ENCODE measurements at places on chromosomes 11 and 22.

GRCh38 chr22:26646158-26646557 is 11.2 kb upstream of the MIAT start:
- no peak for DNase-seq

GRCh38 chr22:17260298-17260697 is 41.1 kb upstream of the ADA2 start:
- no peak for DNase-seq

GRCh38 chr11:66242095-66242765 is 26.2 kb upstream of the RAB1B start:
- no peak for DNase-seq

DNA sequence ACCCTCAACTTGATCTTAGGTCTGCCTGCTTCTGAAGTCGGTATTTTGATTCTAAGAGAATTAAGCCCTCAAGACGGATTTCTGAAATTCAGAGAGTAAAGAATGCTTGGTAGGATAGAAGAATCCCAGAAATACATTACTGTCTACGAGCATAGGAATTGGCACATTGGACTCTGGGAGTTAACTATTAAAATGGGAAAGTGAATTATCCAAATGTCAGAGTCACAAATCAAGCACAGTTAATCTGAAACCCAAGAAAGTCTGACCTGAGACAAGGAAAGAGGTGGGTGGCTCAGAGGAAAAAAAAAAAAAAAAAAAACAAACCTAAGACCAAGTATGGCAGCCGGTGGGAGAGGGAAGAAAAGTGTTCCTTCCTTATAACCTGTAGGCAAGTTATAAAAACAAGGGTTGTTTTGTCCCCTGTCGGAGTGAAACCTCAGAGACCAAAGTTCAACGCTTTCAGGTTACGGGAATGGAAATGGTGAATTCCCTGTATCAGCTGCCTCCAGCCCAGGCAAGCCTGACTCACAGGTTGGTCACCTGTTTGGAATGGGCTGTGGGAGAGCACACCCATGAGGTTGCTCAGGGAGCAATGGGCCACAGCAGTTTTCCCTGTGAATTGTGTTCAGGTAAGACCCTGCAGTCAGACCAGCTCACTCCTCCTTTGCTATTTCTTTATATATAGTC is 139.0 kb downstream of the ETS1 start:
- DNase-seq = no peak

DNA sequence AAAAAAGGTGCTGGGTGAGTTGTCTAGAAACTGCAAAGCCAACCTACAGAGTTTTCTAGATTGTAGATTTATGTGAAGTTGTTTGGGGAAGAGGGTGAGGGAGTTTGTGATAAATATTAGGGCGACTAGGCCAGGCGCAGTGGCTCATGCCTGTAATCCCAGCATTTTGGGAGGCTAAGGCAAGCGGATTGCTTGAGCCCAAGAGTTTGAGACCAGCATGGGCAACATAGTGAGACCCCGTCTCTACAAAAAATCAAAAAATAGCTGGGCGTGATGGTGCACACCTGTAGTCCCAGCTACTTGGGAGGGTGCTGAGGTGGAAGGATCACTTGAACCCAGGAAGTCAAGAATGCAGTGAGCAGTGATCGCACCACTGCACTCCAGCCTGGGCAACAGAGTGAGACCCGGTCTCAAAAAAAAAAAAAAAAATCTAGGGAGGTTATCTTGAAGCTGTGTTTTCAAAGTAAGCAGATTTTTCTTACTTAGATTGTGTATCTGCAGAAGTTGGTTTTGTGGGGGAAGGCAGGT is 844 bp downstream of the APOL6 start:
- DNase-seq = no peak

- no peak for DNase-seq
These were observed 29.2 kb upstream of the SCN3B start for GRCh38 chr11:123683428-123684170.

DNA sequence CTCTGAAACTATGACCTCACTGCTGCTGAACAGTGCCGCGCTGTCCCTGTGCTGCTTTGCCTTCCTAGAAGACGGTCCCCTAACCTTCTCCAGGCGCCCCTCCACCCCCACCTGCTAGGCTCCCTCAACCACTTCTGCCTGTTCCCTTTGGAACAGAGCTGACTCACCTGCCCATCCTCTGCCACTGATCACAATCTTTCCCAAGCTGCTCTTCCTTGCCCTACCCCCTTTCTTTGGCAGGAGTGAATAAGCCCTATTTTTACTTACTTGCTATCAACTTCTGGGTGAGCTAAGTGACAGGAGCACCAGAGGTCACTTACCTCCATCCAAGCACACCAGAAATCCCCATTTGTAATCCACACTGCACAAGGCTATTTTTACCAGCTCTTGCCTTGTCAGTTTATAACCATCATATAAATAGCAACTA is 116.0 kb upstream of the BID start:
- DNase-seq = no peak

GRCh38 chr11:112425121-112425520 is 164.5 kb upstream of the PLET1 start:
- DNase-seq = no peak

GRCh38 chr22:30235687-30236170 is 10.8 kb downstream of the LIF start:
- no peak for DNase-seq

- DNase-seq = no peak
These were observed 331.8 kb downstream of the FAT3 start for GRCh38 chr11:92556431-92556830.

GRCh38 chr11:73792584-73792983 is 4.9 kb downstream of the MRPL48 start:
- DNase-seq = no peak

GRCh38 chr11:42772886-42773285 is 538.9 kb upstream of the API5 start:
- no peak for DNase-seq

DNA sequence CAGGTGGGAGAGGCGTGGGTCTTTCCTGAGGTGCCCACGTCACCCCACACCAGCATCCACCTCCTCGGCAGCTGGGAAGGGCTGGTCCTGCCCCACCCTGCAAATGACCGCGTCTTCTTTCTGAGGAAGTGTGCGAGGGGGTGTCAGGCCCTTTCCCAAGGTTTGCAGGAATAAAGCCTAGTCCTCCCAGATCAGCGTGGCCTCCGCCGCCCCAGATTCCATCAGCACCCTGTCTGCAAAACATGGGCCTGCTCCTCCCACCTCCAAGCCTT is 14.4 kb upstream of the SLC39A13 start:
- DNase-seq = no peak

DNA sequence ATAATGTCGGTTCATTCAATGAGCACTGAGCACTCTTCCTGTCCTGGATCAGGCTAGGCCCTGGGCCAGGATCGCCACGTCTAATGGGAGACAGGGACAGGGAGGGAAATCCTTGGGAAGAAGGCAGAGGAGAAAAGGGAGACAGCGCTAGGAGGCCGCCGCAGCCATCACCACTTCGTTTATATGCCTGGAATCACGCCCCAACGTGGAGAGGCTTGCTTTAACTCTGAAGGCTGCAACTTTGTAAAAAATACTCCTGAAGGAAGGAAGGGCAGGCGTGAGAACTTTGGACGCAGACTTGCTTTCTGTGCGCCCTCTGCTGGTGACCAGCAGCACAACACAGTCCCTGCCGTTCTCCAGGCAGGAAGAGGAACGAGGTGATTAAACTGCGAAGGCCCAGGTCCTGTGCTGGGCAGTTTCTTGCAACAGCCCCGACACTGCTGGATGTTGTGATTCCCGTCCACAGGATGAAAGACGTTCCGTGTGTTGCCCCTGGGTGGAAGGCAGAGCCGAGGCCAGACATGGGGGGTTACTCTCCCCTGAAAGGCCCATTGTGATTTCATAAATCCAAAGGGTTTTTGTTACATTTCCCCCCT is 22.1 kb downstream of the RIBC2 start:
- peak; percentile 51 for DNase-seq

GRCh38 chr11:64697663-64698375 is 25.2 kb downstream of the NRXN2 start:
- DNase-seq = no peak

DNA sequence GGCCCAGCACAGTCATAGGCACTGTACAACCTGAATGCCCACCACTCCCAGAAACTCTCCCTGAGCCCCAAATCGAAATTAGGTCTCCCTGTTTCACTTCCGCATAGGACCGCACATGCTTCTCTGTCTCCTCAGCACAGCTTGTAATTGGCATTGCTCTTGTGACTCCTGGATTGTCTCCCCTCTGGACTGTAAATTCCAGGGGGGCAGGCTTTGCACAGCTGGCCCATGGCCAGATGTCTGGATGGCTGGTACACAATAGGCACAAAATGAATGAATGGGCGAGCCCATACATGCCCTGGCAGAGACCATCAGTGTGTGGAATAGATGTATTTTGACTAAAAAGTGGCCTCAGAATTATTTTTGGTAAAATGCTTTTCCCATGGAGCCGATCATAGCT is 63.3 kb upstream of the PHF21B start:
- no peak for DNase-seq

DNA sequence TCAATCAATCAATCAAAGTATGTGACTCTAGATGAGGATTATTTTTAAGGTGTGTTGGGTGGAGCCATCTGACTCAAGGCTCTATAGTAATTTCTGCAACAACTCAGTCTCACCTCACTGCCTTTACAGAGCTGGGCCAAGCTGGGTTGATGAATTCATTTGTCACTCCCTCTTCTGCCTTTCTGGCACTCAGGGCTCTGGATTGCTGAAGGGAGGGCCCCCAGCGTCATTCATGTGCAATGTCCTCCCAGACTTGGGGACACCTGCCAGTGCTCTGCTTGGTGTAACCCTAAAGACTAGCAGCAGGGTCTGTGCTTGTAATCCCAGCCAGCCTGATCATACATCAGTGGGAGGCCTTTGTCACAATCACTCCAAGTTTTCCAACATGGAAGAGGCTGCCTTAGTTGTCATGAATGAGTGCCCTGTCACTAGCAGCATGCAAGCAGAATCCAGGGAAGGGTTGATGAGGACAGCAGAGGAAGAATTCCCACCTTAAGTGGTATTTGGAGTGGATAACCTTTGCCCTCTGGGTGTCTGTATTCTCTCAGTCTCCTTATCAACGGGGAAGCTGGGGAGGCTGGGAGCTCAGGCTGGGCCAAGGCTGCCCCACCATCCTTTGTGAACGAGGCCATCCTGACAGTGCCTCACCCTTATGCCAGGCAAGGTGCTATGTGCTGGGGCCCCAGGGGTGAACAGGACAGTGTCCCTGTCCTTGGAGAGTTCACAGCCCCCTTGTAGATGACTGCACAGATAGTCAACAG is 2.0 kb upstream of the TP53I11 start:
- no peak for DNase-seq

GRCh38 chr11:57440744-57441414 is 14.0 kb upstream of the SLC43A3 start:
- DNase-seq = no peak

- no peak for DNase-seq
These were observed 7.4 kb downstream of the CAPN5 start for GRCh38 chr11:77074205-77074604.

GRCh38 chr11:63042596-63042995 is 27.0 kb upstream of the SLC22A8 start:
- no peak for DNase-seq

DNA sequence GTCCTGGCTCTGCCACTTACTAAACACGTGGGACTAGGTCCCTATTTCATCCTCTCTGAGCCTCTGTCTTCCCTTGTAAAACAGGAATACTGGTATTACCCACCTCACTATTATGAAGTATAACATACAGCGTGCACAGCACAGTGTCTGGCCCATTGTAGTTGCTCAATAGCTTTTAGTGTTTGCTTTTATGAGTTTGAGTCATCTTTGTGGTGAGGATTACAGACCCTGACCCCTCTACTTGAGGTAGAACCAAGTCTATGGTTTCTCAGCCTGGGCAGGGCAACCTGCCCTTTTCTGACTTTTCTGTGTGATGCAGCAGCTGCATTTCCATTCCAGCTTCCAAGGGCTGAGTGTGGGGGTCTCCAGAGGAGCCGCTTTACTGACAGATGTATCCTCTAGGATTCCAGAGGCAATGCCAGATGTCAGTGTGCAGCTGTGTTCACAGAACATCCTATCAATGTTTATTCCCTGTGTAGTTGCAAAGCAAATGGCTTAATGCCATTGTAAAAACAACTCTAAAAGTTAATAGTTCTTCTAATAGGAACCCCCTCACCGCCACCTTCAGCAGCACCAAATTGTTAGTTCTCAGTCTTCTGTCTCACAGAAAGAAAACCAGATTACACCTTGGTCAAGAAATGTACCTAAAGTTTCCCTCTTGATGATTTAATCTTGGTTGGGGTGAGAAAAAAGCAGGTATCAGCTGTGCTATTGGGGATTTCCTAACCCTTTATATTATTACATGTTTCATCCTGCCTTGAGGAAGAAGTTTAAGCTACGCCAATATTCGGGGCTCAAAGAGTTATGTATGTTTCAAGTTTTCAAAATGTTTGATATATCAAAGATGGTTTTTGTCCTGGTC is 16.8 kb downstream of the PRR5L start:
- no peak for DNase-seq

DNA sequence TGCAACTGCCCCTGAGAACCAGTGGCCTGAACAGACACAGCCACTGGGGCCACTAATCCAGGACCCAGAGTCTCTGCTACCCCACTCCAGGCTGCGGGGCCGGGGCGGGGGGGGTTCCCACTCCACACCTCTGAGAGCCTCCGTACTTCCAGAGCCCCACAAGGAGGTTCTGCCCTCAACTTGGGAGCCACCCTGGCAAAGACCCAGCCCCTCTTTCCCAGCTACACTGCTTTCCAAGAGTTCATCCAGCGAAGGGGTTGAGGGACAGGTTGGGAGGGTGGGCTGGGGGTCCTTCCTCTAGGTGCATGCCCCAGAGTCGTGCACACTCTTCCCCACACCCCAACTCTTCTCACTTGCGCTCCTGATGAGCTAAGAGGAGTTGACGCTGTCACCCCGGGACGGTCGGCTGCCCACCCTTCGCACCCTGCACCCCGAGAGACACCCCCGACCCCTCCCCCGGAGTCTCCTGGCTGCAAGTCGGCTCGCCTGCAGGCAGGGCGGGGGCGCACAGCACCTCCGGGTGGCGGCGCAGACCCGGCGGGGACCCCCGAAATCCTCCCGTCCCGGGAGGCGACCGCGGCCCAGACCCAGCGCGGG is 531 bp downstream of the RAB3IL1 start:
- no peak for DNase-seq

DNA sequence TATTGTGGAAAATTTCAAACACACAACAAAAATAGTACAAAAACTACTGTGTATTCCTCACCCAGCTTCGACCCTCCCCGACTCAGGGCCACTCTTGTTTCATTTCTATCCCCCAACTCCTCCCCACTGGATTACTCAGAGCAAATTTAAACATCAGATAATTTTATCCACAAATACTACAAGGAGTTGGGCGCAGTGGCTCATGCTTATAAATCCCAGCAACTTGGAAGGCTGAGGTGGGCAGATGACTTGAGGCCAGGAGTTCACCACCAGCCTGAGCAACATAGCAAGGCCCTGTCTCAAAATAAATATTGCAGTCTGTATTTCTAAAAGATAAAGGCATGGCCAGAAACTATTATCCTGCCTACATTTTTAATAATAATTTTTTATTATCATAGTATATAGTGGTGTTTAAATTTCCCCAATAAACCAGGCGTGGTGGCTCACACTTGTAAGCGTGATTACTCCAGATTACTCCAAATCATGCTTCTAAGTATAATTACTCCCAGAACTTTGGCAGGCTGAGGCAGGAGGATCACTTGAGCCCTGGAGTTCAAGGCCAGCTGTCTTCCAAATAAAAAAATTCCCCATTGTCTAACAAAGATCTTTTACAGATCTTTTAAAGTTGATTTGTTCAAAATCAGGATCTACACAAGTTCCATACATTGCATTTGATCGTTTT is 39.8 kb downstream of the LRRC32 start:
- DNase-seq = no peak

- no peak for DNase-seq
These were observed 38.7 kb upstream of the ATXN10 start for GRCh38 chr22:45632791-45633515.

GRCh38 chr11:95515371-95515770 is 274.2 kb downstream of the FAM76B start:
- no peak for DNase-seq

Measured in stimulated activated CD8-positive, alpha-beta memory T cell treated with anti-CD3 and anti-CD28 coated beads, Interleukin-15, amount 100 ng/mL, for 24 hours (primary cell).